Daoy (cell line): ENCODE measurements at places on chromosomes 2 and 18. TPM values are rescaled to one million over a fixed set of nuclear protein-coding genes. Genes with fewer than 3 reads are reported as not detected.

The ANKRD53 gene
- not detected in 2 replicates for total RNA-seq

The FASTKD2 gene
- 59.7 and 69.0 TPM in 2 replicates for total RNA-seq

The SPATA3 gene
- not detected in 2 replicates for total RNA-seq

The SP140L gene
- total RNA-seq, result 13.9 and 16.2 TPM in 2 replicates

The UPP2 gene
- not detected in 2 replicates for total RNA-seq

The CCDC121 gene
- total RNA-seq, result 0.74 and 1.5 TPM in 2 replicates

The PROC gene
- not detected in 2 replicates for total RNA-seq

The GPC1 gene
- 9.7 and 20.1 TPM in 2 replicates for total RNA-seq

GRCh38 chr2:19171409-19171808 lies 187.0 kb downstream of the OSR1 start:
- no peak for DNase-seq

DNA sequence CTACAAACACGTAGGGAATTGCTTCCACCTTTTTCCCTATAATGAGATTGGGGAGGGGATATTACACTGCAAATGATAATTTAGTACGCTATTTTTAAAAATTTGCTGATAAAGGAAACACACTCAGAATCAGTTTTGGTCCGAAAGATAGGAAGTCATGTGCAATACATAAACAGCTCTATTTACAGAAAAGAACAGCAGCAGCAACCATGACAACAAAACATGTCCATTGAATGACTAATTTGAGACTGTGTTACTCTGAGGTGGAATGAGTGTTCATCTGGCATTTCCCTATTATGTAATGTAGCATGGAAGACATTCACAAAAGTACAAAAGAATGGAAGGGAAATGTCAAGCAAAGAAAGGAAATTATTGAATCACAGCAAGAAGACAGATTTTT lies 337.2 kb downstream of the NBAS start:
- DNase-seq, result peak; percentile 12

GRCh38 chr2:38668092-38668491 lies 2.2 kb downstream of the GALM start:
- no peak for DNase-seq

DNA sequence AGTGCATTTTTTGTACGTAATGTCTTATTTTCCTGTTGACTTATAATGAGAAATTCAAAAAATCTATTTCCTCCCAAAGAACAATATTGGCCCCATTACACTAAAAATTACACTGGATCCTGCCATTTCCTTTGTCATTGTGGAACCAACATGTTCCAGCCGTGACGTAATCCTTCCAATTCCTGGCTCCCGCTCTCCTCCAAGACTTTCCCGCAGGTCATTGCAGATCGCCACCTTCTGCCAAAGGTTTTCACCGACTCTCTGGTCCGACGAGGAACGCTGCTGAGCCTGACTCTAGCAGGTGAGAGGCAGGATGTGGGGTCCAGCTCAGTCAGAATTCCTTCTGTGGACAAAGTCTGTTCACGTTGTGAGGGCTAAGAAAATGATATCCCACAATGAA lies 38.0 kb downstream of the PTGR3 start:
- DNase-seq, result no peak

DNA sequence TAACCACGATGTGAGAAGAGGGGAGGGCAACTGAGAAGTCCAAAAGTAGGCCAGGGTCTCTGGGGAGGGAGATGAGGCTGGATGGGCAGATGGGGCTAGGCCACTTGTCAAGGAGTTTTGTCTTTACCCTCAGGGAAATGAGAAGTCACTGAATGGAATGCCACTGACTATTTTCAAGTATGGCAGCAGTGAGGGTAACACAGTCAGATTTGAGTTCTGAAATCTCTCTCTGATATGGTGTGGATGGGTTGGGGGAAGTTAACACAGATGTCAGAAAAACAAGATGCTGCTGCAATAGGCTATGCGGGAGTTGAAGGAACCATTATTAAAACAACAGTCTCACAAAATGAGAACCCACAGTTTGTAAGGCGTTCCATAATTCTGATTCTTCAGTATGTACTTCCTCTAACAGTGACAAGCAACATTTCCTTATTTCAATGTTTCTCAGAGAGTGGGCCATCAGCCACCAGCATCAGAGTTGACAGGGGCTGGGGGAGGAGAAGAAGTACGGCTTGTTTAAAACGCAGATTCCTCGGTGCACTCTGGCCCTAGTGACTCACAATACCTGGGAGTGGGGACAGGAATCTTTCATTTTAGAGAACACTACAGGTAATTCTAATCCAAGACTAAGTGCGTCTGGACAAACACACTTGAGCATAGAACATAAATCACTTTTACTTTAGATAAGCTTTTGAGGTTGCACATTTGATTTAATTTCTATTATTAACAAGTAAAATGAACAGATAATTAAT lies 301.5 kb upstream of the LYPD1 start:
- DNase-seq, result no peak

- DNase-seq, result no peak
Measured at GRCh38 chr2:42030200-42030759, 17.5 kb upstream of the PKDCC start.

- DNase-seq, result no peak
Measured at GRCh38 chr2:5938566-5938896, 246.3 kb downstream of the SOX11 start.

DNA sequence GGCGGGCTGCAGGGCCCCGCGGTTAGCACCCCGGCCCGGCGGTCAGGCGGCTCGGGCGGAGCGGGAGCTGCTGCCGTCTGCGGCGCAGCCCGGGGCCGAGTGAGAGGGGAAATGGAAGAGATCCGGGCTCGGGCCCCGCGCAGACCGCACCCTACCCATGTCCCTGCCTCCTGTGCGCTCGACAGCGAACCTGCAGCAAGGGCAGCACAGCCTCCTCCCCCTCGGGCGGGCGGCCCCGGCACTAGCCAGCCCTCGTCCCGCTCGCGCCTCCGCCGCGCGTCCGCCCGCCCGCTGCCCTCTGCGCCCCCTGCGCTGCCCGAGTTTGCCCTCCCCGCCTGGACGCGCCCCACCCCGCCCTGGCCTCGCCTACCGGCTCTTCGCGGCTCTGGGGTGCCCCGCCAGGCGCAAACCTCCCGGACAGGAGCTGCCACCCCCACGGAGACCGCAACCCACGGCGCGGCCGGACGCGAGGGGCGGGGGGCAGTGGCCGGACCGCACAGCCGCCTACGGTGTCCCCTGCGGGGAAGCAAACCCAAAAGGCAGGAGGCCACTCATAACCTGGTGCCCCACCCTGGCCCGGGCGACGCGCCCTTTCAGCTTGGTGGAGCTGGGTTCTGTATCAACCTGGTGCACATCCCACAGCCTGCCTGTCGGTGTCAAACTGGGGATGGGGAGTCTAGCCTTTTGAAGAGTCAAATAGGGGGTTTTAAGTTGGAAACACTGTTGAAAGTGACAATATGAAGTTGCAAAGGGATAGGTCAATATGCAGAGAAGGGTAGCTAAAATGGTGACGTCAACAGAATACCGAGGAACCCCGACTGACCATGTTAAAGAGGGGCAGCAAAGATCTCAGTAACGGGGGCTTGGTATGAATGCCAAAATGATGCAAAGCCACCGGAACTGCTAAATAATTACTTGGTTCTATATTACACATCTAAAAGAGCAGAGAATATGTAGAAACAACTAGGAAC lies at the start of gene IHH:
TSS of gene IHH (minus strand) at position 101 of the 971 bp plus-strand sequence. CDS start 454 bp downstream, outside the sequence.
- DNase-seq, result peak; percentile 22

GRCh38 chr2:181165199-181165868 lies 184.9 kb downstream of the UBE2E3 start:
- DNase-seq, result no peak

GRCh38 chr2:33437815-33438214 lies 38.6 kb upstream of the RASGRP3 start:
- DNase-seq, result no peak

DNA sequence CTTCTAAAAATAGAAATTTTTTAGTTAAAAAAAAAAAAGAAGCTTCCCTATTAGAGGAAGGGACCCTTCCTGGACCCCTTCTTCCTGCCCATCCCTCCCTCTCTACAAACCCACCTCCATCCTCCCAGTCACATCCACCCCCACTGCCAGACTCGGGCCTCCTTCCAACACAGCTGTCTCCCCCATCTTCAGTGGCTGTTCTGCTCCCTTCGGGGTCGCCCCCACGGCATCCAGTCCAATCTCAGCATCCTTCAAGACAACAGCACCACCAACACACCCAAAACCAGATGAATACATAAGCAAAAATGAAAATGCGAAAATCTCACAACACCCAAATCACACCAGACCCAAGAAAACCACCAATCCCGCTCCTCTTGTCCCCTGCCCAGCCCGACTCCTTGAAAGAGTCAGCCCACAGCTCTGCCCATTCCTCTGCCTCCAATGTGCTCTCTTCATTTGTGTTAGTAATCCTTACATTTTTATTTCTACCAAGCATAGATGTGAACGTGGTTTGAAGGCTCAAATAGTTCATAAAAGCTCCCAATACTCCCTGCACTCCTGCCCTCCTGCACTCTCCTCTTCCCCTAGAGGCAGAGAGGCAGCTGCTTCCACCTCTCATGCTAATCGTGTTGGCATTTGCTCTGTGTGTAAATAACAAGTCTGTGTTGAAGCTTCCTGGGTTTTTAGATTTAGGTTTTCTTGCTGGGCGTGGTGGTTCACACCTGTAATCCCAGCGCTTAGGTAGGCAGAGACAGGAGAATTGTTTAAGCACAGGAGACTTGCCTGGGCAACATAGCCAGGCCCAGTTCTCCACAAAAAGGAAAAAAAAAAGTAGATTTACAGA lies 37.0 kb downstream of the MAL start:
- no peak for DNase-seq

DNA sequence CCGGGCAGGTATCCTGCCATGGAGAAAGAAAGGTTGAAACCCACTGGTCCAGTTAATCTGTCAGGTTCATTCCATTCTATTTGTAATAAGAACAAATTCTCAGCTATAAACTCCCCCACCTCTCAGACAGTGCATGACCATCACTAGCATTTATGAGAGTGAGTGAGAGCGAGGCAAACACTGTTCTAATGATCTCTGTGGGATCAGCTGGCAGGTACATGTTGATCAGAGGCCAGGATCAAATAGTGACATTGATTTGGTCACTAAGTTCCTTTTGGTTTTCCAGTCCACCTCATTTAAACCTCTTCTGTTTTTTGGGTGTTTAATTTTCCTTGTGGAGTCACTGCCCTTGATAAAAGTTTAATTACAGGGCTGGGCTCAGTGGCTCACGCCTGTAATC lies 423.1 kb upstream of the CHST9 start:
- DNase-seq, result no peak

DNA sequence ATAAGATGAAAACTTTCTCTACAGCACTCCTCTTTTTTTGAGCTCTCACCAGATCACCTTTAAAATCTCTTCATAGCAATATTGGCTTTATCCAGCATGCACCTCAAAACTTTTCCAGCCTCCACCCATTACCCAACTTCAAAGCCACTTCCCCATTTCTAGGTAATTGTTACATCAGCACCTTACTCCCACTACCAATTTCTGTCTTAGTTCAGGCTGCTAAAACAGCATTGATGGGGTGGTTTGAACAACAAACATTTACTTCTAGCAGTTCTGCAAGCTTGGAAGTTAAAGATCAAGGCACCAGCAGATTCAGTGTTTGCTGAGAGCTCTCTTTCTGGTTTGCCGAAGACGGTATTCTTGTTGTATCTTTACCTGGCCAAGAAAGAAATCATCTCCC lies 114.0 kb upstream of the SLC39A10 start:
- DNase-seq, result no peak

DNA sequence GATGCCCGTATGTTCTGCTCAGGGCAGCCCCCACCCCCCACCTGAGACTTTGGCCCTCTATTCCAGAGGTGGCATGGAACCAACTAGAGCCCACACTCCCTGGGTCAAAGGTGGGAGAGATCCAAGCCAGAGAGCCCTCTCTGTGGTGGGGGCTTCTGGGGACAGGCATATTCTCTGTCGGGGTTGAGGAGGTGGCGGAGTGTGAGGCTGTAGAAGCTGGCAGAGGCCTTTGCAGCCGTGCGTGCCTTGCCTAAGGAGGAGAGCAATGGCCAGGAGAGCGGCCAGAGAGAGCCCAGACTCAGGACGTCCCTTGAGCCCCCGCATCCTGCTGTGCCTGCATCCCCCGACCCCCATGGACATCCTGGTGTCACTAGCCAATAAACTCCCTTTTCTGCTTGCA lies 79.2 kb upstream of the HPCAL1 start:
- DNase-seq, result no peak

DNA sequence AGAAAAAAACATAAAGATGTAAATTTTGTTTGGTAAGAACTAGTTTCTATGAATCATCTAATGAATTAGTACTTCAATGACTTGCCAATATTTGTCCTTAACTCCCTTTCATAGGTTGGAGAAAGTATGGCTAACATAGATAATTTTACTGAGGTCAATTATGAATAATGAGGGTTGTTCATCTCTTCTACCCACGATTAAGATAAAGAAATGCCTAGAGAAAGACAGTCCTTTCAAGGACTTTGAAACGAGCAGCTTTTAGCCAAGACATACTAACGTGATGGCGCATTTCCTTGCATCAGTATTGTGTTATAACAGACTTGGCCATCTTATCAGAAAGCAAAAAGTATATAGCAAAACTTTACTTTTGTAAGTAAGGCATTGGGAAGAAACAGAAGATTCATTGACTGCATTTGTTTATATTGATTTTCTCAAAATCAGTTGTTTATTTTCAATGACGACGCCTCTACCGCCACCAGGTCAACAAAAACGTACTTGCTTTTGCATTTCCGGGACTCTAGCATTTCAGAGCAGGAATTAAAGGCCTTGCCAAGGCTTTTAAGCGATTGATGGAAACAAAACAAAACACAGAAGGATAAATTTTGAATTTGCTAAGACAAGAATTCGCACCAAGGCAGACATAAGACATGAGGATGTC lies 961 bp downstream of the RBM43 start:
- DNase-seq, result no peak

GRCh38 chr2:8006626-8007025 lies 675.2 kb upstream of the ID2 start:
- DNase-seq, result no peak

GRCh38 chr18:74271635-74272034 lies 20.1 kb downstream of the CYB5A start:
- no peak for DNase-seq

DNA sequence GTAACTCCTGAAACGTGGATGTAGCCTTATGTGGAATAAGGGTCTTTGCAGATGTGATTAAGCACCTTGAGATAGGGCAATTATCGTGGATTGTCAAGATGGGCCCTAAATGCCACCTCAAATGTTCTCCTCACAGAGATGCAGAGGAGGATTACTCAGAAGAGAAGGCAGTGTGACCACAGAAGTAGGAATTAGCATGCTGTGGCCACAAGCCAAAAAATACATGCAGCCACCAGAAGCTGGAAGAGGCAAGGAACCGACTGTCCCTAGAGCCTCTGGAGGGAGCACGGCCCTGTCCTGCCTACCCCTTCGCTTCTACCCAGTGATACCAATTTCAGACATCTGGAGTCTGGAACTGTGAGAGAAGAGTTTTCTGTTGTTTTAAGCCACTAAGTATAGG lies 47.3 kb upstream of the MGAT5 start:
- peak; percentile 74 for DNase-seq

DNA sequence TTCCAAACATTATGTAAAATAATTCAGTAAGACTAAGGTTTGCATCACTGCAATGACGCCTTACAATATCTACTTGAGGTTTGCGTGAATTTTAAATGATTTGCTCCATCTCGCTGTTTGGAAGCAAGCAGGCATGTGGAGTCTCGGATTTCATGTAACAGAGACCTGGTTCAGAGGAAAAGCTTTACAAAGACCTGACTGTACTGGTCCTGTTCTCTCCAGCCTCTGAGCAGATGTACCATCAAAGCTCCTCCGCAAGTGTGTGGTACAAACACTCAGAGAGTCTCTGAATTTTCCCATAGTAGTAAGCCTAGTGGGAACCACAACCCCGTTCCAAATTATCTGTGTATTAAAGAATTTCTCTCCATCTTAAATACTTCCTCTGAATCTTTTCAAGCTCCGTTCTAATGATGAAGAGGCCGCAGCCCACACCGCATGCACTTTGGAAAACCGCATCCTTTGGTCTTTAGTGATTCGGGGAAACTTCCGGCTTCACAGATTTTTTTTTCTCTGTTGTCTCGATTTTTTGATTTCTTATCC lies 728.1 kb upstream of the SOX11 start:
- no peak for DNase-seq
